ENCODE measurements at places on chromosomes 6 and 20. TPM values are rescaled to one million over a fixed set of nuclear protein-coding genes. Genes with fewer than 3 reads are reported as not detected.

GRCh38 chr6:47023573-47023972, 18.6 kb downstream of the ADGRF1 start:
- DNase-seq: no peak

DNA sequence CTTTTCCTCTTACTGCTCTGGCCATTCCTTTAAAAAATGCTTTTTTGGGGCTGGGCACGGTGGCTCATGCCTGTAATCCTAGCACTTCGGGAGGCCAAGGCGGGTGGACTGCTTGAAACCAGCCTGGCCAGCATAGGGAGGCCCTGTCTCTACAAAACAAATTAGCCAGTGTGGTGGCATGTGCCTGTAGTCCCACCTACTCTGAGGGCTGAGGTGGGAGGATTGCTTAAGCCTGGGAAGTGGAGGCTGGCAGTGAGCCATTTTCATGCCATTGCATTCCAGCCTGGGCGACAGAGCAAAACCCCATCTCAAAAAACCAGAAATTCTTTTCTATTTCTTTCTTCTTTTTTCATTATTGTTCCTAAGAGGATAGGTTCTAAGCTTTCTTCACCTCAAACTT, 36.9 kb upstream of the RNF144B start:
- no peak for DNase-seq

DNA sequence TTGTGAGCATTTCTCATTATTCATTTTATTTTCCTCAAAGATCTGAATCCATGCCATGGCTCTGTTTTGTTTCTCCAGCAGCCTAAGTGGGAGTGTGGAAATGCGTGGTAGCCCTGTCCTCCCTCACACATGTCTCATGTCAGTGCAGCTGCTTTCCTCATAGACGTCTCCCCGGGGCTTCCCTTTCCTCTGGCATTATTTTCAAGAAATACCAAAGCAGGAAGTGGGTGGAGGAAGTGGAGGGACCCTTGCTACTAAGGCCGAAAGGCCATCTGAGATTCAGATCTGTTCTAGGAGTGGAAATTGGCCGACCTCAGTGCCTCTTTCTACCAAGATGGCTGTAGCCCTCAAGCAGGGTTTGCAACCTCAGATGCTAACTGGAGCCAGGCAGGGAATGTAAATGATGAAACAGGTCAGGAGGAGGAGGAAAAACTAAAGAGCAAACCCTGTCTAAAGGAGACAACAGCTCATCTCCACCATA, 420.9 kb upstream of the PLCB4 start:
- no peak for DNase-seq

DNA sequence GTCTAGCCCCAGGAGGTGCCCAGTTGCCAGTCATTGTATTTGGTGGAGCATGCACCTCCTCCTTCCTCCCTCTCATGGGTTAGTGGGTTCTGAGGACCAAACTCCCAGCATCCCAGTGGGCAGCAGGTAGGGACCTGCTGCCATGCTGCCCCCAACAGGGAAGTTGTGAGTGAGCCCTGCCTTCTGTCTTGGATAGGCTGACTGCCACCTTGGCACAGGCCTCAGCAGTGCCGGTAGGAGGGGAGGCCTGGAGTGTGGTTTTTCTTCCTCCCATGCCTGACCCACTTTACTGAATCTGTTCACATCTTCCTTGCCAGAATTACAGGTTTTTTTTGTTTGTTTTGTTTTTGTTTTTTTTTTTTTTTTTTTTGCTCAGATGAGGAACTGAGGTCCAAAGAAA, 24.5 kb downstream of the PLCG1 start:
- DNase-seq: no peak

DNA sequence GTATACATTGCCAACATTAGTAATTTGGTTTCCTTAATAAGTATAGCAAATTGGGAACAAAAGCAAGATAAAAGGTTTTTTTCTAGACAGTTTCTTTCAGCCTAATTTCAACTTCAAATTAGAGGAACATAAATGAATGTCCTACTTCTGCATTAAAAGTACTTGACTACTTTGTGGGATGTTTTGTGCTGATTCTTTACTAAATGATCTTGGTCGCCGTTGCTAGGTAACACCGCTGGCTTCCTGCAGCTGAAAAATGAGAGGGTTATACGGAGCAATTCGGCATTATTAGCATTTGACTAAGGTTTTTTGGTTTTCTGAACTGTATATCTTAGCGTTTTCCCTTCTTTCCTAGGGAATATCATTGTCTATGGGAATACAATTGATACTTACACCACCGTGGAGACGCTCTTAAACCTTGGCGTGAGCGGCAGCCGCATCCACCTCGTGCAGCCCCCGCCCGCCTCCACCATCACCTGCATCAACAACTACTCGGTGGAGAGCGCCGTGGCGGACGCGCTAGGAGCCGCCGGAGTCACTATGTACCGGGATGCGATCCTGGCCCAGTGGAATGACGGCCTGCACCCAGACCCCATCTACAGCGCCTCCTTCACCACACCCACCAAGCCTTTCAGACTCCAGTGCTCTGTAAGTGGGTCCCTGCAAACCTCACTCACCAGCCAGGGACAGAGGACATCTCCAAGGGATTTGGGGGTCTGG, 90.9 kb upstream of the INSM1 start:
- DNase-seq: no peak

- DNase-seq: no peak
Measured at GRCh38 chr6:126017668-126018067, 31.3 kb downstream of the TRMT11 start.

The CAPN11 gene
- total RNA-seq: 0.25 TPM

DNA sequence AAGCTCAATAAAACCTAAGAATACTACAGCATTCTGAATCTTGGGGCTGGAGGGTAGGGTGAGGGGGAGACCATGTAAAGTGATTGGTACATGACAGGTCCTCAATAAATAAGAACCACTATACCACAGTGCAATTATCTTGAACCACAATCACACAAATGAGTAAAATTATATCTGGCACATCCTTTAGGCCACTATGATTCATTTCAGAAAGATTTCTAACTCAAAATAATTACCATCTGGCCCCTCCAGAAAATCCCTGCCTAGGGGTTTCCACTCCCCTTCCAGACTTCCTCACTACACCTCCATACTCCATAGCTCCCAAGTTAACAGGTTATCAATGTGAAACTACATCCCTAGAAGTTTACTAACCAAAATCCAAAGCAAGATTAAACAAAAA, 19.7 kb downstream of the AKIRIN2 start:
- DNase-seq: no peak

The NMBR gene
- total RNA-seq: not detected

Measured in activated naive CD8-positive, alpha-beta T cell treated with anti-CD3 and anti-CD28 coated beads for 36 hours (primary cell).